ENCODE measurements at places on chromosomes 16 and 17. TPM values are rescaled to one million over a fixed set of nuclear protein-coding genes. Genes with fewer than 3 reads are reported as not detected.
A peak's percentile ranks its signal among the peaks of the same experiment; 100 is the strongest.

DNA sequence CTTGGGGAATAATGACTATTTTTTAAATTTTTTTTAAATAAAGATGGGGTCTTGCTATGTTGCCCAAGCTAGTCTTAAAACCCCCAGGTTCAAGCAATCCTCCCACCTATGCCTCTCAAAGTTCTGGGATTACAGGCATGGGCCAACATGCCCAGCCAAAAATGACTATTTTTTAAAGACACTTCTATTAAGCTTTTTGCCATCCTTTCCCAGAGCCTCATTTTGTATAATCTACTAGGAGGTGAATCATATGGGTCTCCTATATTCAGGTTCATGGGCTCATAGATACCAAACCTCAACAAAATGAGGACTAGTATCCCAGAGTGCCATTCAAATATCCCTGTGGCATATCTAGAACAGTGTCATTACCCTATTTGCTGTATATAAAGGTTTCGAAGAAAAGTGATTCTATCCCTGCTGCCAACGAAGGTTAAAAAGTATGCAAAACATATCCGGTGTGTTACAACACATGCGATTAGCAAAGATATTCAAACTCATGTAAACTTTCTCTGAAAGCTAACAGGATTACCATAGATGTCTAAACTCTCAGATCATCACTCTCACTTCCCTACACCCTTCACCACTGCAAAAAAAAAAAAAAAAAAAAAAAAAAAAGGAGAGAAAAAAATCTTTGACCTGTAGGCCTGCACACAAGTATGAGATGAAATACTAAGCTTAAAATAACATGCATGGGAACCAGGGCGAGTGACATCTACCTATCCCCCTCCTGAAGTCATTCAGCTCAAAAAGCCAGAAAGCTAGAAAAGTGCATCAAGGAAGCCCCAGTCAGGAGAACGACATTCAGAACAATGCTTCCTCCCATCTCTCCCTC lies 23.5 kb downstream of the XPO6 start:
- DNase-seq = no peak

DNA sequence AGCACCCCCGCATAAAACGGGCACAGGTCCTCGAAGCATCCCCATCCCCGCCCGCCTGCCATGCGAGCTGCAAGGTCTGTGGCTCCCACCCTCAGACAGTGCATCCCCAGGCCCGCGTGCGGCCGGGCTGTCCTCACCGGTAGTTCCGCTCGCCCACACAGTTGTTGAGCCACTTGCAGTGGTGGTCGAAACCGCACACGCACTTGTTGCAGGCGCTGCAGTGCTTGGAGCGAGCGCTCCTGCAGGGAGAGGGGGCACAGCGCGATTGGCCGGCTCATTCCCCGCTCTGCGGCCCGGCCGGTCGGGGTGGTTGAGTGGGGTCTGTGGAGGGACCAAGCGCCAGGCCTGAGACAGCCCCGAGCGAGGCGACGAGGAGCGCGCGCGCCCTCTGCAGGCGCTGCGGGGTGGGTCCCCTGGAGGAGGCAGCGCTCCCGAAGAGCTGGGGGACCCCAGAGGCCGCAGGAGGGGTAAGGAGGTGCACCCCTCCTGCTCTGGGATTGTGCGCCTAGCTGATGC lies 6.0 kb upstream of the TPPP3 start:
- DNase-seq = no peak

DNA sequence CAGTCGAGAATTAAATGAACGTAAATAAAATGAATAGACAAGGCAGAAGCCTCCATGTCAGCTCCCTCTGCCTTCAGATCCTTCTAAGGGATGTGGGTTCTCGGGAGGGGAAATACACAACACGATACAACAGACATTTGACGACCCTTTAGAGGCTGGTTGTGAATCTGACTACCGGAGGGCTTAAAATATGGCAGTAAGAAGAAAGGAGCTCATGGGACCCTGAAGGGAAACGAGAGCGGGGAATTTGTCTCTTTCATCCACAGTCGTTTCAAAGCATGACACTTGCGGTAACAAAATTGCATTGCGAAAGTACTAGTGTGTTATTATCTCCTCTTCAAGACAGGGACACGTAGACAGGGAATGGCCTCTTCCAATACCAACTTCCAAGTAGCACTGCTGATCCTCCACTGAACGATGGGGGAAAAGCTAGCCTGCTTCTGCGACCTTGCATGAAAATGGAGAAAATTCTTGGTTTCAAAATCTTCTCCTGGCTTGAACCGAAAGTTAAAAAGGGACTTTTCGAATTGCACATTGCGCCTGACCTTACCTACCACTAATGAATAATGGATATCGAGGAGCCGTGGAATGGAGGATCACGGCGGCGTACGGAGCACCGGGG lies 1.2 kb upstream of the TNRC6C start:
- peak; percentile 11 for DNase-seq

DNA sequence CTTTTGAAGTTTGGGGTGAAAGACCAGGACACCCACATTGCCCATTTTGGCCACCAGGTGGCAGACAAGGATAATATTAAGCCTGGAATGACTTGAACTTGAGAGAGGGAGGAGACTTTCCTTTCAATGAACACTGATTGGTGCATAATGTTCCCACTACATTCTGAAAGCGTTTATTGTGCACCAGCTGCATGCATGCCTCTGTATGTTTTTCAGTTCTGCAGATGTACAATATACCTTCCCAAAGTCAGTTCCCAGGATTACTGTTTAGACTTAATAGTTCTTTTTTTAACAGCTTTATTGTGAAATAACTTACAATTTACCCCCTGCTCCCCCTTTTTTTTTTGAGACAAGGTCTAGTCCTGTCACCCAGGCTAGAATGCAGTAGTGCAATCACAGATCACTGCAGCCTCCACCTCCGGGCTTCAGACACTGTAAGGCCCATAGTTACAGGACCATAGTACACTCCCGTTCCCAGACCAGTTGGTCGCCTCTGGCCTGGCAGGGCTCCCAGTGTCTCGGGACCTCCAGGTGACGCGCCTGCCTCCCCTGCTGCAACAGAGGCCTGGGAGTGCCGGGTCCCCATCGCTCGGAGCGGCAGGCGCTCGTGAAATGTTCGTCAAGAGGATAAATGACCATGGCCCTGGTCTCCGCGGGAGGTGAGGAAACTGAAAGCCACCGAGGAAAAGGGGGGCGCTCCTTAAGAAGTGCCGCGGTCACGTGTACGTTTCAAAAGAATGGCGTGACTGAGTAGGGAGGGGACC lies 12.2 kb downstream of the CES2 start:
- peak; percentile 89 for DNase-seq

TIMP2 gene
- total RNA-seq = 213 TPM

QRICH2 gene
- total RNA-seq = 1.9 TPM

Measured in M059J (cell line).